ENCODE measurements at places on chromosomes 1 and 21.

DNA sequence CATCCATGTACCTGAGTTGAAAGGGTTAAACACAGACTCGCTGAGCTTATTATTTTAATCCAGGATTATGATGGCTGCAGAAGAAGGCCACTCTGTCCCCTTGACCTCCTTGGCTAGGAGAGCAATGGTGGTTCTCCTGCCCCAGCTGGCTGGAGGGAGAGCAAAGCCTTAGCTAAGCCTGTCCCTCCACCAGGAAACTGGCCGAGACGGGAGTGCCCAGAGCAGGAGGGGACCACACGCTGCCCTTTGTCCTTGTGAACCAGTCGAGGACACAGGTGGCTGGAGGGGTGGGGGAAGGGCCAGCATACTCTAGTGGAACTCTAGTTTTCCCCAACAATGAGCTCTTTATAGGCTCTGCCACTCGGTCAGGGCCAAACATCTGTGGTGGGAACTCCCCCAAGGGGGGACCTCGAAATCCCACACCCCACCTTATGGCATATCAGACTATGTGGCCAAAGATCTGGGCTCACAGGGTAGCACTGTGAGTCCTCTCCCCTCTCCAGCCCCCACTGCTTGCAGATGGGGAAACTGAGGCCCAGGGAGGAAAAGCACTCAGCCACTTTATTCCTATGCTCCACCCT lies 12.9 kb downstream of the KIAA1614 start:
- no peak for DNase-seq

- no peak for DNase-seq
Observed at GRCh38 chr1:30658014-30658336, 65.4 kb downstream of the MATN1 start.

DNA sequence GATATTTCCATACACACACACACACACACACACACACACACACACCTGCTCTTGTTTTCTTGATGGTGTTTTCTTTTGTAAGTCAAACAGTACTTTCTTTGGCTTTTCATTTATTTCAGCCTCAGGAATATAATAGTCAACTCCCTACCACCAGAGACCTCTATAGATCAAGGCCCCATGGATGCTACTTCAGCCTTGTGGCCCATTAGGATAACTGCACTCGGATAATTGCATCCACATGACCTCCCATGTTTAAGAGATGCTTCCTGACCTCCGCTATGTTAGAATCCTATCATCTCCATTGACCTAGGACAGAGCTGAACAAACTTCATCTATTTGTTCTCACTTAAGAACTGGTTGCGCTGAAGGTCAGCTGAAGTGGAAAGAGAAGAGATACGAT lies 1094.0 kb upstream of the B3GALT2 start:
- DNase-seq, result no peak

DNA sequence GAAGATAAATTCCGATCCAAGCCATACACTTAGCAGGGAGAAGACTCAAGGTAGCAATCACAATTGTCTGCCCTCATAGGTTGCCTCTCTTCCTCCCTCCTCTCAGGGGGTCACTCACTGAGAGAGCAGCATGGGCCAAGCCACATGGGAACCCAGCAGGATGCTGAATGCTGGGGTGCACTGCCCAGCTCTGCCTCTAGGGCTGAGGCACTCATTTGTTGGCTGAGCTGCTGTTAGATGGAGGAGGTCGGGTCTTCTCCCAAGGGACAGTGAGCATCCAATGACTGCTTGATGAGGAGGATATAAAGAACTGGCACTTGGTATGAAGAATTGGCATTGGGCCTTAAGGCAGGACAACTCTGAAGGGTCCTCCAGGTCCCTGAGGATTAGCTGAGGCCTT lies 418.8 kb downstream of the SIPA1L2 start:
- DNase-seq, result no peak

DNA sequence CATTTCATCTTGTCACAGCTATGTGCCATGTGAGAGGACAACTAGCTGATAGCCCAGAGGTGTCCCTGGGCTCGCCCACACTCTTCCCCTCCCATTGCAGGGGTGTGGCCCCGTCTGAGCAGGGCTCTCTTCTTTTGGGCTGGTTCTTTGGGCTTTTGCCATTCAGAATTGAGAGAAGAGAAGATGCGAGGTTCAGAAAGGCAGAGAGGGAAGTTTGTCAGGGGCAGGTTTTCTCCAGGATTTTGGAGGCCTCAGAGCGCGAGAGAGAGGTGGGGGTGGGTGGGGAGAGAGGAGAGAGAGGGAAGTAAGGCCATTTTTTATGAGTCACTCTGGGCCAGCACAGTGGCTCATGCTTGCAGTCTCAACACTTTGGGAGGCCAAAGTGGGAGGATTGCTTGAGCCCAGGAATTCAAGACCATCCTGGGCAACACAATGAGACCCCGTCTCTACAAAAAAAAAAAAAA lies 5.2 kb downstream of the IFI6 start:
- DNase-seq, result no peak

DNA sequence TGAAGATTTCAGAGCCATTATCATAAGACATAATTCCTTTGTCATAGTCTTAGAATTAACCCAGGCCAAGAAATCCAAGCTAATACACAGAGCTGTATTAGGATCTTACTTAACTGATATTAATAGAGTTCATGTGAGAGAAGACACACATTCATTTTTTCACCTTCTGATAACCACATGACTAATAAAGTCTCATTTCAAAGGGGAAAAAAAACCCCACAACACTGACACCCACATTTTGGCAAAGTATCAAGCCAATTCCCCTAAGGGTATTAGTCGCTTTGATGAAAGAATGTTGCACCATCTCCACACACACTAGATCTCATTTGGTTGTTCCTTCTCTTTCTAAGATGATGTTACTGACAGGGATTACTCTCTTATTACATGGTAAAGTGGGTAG lies 344.4 kb upstream of the ESRRG start:
- DNase-seq, result no peak

- DNase-seq, result no peak
Observed at GRCh38 chr1:77825131-77825709, 45.8 kb downstream of the MIGA1 start.

Data from CD4-positive, alpha-beta T cell (primary cell).